ENCODE measurements at places on chromosomes 16 and 17.
A peak's percentile ranks its signal among the peaks of the same experiment; 100 is the strongest.

- DNase-seq = no peak
Observed at GRCh38 chr17:39173526-39174274, 7.7 kb upstream of the ARL5C start.

GRCh38 chr17:70011750-70012149 lies 63.3 kb upstream of the KCNJ16 start:
- DNase-seq = no peak

- DNase-seq = peak; percentile 99
Observed at GRCh38 chr16:4768549-4769305, 1.8 kb upstream of the ZNF500 start.

GRCh38 chr17:40820228-40820838 lies 2.1 kb downstream of the KRT10 start:
- no peak for DNase-seq

GRCh38 chr17:57869617-57870282 lies 19.9 kb upstream of the MRPS23 start:
- no peak for DNase-seq

DNA sequence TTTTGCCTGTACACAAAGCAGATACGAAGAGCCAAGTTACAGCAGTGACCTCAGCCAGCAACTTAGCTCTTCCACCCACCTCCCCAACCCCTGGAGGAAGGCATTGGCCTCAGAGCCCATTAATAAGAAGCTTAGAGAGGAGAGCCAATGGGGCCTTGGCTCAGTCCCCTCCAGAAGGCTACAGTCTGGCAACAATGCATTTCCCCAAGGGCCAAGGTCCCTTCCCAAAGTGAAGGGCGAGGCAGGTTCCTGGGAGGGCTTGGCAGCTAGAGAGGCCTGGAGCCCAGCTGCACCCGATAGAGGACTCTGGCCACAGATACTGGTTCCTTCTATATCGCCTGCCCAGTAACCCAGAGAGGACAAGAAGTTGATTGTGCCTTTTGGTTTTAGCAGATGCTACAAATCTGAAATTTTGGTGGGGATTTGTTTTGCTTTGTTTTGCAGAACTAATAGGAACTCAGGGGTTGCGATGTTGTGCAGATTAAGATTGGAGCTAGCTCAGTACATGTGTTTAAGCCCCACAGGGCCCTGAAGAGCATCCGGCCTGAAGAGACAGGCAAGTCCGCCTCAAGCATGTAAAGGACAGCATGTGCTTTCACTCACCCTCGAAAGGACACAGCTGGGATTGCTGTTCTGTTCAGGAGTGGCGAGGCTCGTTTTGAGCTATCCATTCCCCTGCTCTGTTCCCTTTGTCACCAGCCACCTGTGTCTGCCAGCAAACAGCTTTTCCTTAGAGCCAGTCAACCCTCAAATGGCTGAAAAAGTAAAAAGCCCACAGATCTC lies 12.0 kb upstream of the PNPO start:
- no peak for DNase-seq

GRCh38 chr17:68800751-68801150 lies 154.4 kb downstream of the ABCA8 start:
- no peak for DNase-seq

- DNase-seq = no peak
Observed at GRCh38 chr17:18191967-18192366, 8.3 kb downstream of the ALKBH5 start.

- no peak for DNase-seq
Observed at GRCh38 chr17:68353111-68353521, 61.8 kb downstream of the ARSG start.

DNA sequence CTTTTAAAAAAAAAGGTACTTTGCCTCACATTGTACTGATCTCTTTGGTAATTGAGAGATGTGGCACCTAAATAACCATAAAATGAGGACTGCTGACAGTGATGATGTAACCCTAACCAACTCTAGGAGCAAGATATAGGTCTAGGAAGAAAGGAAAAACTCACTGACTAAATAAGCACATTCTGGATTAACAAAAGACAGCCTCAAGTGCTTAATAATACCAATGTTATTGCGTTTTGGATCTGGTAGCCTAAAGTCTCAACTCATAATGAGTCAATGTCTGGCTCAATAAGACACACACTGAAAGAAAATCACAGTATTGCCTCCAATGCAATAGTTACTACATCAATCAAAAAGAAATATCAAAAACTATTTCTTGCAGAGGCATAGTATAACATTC lies 3.0 kb downstream of the ERN1 start:
- no peak for DNase-seq

DNA sequence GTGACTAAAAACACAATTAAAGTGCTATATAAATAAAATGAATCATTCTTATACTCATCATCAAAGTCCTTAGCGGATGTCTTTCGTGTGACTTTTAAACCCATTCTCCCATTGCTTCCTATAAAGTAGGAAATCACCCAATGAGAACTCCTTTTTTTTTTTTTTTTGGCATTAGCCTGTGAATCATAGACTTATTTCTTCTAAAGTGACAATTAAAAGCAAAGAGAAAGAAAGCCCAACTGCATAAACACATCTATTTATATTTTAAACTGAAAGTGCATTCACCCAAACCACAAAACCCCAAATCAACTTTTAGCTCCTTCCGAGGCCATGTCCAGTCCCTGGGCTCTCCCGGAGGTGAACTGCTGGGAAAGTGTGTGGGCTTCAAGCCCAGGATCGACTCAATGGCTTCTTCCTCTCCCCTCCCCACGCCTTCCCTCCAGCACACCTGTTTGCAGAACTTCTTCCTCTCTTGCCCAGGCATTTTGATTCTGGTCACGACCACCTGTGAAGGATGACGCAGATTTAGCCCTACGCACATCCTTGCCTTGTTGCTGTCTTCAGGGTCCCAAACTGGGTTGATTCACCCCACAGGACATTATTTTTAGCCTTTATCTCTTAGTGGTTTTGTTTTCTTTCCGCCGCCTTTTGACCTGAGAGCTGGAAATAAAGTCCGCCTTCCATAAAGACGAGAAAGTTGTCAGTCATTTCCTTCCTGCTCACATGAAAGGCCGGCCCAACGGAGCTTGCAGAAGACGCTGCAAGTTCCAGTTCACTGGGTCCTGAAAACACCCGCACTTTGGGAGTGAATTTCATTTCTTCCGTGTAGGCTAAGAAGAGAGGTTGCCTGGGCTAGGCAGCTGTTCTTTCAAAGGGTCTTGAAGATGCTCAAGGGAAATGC lies 166.8 kb downstream of the MAP2K6 start:
- peak; percentile 55 for DNase-seq

- DNase-seq = no peak
Observed at GRCh38 chr17:66340720-66341119, 38.3 kb downstream of the PRKCA start.

DNA sequence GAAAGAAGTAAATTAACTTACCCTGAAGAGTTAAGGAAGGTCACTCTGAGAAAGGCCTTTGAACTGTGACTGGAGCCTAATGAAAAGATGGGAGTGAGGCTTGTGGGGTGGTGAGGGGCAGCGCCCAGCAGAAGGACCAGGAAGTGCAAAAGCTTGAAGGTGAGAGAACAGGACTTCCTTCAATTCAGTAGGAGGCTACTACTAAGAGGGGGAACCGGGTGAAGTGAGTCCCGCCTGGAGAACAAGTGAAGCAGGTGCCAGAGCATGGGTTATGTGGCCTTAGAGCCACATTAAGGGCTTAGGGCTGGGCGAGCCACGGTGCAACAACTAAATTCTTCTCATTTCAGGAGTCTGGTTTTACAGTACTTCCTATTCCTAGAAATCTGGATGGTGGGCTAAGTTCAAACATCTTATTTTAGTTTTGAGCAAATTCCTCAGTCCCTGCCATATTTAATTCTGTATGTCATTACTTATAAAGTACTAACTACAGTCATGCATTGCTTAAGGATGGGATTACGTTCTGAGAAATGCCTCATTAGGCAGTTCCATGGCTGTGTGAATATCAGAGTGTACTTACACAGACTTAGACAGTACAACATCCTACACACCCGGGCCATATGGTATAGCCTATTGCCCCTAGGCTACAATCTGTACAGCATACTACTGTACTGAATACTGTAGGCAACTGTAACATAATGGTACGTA lies 5.1 kb downstream of the CFAP20 start:
- no peak for DNase-seq

- DNase-seq = no peak
Observed at GRCh38 chr17:78390241-78391050, 12.0 kb downstream of the PGS1 start.

GRCh38 chr17:60107526-60108257 lies 29.0 kb upstream of the HEATR6 start:
- no peak for DNase-seq

DNA sequence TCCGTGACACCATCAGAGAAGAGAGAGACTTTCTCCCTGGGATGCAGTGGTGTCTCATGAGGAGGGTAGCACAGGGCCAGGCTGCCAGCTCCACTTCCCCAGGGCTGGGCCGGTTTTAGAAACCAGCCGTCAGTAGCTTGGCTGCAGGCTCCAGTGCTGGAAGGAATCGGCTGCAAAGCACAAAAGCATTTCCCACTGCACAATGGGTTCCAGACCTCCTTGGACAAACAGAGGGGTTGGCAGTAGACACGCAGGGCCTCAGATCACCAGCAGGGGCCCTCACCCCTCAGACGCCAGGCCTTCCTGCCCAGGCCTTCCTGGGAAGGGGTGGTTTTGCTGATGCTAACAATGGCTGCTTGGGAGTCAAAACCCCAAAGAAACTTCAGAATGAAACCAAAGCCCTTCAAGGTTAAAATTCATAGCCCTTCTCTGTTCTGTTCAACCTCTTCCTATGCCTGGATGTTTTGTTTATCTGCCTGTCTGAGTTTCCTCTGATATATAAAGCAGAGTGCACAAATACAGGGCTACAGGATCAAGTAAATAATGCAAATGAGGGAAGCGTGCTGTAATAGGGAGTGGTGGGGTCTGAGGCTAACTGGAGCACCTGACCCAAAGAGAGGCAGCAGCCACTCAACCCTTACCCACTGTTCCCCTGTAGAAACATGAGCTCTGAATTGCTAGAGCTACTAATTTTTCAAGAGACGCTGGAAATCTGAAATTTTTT lies 26.2 kb downstream of the TEKT5 start:
- DNase-seq = peak; percentile 33

DNA sequence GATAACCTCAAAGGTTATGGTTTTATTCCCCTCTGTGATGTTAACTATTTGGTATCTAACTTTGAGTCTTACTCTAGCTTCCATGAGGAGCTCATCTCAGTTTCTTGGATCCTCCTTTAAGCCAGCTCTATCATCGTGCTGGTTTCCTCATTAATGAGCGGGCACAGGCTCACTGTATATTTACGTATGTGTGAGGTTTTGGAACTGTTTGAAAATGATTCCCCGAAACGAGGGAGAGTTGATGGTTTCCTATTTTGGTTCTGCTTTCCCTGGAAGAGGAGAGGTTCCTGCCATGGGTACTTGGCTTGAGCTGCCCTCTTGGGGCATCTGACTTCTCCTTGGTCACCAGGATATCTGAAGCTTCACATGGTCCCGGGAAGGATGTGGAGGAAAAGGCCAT lies 32.7 kb upstream of the PIK3R6 start:
- DNase-seq = peak; percentile 20

- no peak for DNase-seq
Observed at GRCh38 chr17:78559749-78560368, 17.3 kb downstream of the DNAH17 start.

DNA sequence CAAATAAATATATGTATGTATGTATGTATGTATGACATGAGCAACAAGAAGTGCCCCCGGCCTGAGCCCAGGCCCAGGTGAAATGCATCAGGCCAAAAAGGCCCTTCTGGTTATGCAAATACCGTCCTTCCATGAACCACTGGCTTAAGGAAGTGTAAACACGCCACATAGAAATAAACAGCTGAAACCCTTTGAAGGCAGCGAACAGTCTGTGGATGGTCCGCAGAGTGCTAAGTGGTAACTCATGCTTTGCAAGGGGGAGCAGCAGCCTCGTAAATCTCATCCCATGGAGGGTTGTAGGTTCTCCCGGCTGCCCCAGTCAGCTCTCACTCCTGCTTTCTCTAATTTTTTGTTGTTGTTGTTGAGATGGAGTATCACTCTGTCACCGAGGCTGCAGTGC lies 36.7 kb downstream of the COTL1 start:
- no peak for DNase-seq

GRCh38 chr17:36464765-36465088 lies 21.8 kb upstream of the ZNHIT3 start:
- no peak for DNase-seq

DNA sequence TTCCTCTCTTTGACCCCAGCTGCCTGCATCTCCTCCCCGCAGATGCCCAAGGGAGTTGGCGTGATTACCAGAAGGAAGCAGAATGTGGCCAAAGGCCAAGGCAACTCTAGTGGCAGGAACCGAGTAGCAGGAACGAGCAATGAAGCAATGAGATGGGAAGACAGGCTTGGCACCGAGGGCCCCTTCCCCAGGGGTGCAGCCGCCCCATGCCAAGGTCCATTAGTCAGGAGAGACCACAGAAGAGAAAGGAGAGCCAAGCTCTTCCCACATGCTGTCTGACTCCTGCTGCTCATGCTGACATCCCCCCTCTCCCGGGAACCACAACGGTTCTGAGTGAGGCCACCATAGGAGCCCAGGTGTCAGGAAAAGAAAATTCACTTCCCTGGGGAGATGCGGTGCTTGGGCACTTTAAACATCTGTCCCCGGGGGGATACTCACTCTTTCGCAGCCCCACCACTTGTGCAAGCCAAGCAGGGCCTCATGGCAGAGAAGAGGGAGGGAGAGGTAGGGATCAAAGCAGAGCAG lies 67.4 kb downstream of the MYO18A start:
- no peak for DNase-seq

GRCh38 chr17:37079065-37079708 lies 130.4 kb downstream of the AATF start:
- no peak for DNase-seq

- DNase-seq = peak; percentile 97
Observed at GRCh38 chr17:2393174-2393953, 7.5 kb downstream of the MNT start.

DNA sequence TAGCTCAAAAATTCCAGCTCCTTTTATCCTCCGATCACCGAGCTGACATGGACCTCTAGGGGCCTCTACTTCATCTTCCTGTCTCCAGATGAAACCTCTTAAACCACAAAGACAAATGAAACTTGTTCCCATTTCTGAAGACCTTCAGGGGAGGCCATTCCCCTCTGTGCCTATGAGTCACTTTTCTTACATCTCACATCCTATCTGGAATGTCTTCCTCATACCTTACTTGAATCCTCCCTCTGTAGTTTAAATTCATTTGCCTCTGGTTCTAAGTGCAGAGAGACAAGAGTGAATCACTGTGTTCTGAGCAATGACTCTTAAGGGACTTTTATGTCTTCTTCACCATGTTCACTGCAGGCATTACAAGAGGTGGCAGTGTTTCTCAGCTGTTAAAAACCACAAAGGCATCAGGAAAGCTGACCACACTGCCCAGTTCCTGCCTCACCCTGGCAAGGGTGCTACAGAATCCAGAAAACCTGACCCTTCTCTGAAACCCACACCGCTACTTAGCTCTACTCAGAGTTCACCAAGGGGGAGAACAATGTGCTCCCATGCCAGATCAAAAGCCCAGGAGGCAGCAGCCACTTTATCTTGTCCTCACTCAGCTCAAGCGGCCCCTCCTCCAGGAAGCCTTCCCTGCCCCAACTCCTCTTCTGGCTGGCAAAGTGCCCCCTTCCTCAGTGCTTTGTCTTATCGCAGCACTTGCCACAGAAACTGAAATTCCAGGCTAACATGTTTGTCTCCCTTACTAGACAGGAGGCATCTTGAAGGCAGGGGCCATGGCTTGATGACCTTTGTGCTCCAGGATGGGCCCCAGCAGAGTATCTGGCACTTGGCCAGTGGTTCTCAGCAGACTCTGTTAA lies 6.4 kb downstream of the CUEDC1 start:
- no peak for DNase-seq
